Breast epithelium (tissue), 4 donors: ENCODE measurements at places on chromosomes 3 and 15.

DNA sequence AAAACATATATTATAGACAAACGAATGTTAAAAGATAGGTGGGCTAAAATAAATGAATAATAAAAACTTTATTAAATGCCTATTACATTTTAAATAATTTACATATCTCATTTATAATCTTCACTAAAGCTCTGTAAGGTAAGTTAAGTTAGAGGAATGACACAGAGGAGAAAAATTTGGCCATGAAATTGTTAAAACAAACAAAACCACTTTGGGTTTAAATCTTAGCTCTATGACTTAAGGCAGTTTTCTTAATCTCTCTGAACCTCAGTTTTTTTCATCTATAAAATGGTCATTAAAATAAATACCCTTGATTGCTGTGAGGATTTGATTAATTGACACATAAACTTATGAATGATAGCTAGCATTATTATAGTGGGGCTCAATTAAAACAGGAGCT, 404.8 kb upstream of the ATP11B start:
- DNase-seq: no peak

DNA sequence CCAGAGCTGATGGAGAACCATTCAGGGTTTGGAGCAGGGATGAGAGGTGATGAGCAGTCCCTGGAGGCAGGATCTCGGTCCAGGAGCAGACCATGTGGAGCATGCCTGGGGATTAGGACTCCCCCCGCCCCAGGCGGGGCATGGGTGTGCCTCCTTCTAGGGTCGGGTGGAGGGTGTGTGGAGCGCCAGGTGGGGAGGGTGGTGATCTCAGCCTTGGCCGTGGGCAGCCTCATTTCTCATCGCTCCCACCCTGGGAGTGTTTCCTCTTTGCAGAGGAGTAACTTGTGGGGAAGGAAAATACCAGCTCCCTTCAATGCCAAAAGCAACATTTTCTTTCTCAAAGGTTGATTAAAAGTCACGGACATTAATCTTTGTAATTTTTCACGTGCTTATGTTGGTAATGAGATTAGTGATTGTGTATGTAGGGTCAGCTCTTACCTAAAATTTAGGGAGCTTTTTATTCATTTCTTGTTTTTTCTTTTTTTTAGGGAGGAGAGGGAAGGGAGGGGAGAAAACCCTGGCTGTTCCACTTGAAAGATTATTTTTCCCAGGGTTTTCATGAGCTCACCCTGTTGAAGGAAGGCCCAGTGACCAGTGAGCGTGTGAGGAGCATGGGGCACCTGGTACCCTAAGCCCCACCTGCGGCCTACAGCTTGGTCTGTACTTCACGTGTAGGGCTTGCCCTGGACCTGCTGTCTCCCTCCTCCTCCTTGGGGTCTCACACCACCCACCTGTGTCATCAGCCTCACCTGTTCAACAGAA, 11.0 kb downstream of the FBLN2 start:
- no peak for DNase-seq

- no peak for DNase-seq
Measured at GRCh38 chr3:188683032-188683521, 488.7 kb upstream of the TPRG1 start.

DNA sequence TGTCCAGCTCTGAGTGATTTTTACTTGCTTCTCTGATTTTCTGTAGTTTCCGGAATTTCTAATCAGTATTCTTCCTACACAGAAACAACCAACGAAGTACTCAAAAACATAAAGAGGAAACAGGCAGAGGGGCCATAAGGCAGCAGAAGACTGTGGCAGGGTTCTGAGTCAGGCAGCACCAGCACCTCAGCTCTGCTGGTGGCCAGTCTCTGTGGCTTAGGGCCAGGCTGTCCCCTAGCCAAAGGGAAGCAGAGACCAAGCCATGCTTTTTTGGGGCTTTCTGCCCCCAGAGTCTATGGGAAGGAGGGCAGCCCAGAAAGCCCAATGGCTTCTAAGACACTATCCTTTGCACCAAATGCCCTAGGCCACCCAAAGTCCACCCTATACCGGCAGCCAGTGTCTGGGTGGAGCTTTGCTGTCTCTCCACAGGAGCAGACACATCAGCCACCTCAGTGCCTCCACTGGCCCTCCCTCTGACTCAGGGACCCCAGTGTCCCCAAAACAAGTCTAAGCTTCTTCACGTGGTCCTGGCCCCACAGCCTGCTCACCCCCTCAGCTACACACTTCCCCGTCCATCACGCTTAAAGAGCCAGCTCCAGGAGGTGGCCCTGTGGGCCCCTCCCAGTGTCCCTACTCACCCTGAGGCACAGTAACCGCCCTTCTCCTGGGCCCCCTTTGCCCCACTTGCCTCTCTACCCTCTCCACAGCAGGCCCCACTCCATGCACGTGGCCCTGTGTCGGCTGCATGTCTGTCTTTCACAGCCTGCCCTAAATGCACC, 46.2 kb downstream of the CCDC12 start:
- DNase-seq: no peak

DNA sequence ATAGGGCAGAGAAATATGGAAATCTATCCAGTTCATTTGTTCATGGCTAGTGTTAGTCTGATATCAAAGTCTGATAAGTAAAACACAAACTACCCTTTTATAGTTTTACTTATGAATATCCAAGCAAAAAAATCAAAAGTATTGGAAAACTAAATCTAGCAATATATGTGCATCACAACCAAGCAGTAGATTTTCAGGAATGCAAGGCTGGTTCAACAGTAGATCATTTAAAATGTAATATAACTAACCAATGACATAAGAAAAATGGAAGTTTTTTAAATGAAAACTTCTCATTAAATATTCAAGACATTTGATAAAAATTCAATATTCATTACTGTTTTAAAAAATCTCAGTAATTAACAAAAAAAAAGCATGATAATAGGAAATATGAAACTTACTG, 12.8 kb upstream of the AQP9 start:
- DNase-seq: no peak

DNA sequence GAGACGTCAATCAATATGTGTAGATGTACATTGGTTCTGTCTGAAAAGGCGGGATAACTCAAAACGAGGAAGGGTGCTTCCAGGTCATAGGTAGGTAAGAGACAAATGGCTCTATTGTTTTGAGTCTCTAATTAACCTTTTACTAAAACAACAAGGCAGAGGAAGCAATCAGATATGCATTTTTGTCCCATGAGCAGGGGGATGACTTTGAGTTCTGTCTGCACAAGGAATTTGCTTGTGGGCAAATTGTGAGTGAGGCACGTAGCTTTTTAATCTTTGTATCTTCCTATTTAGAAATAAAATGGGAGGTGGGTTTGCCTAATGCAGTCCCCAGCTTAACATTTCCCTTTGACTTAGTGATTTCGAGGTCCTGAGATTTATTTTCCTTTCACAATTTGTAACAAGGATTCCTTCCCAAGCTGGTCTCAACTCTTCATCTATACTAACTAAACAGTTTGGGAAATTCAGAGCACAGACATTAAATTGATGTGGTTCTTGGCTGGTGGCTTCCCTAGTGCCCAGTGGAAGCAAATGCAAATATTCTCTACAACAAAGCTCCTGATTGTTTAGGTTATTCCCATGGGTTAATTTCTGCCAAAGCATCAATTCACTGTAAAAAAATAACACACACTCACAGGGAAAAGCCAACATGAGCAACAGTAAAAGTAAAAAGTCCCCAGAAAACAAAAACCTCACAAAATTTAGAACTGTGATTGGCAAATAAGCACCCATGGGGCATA, 738.8 kb upstream of the SGO1 start:
- no peak for DNase-seq

GRCh38 chr3:59886790-59887189, 837.0 kb upstream of the CFAP20DC start:
- no peak for DNase-seq

GRCh38 chr3:157107037-157107436, 52.9 kb downstream of the CCNL1 start:
- DNase-seq: no peak

DNA sequence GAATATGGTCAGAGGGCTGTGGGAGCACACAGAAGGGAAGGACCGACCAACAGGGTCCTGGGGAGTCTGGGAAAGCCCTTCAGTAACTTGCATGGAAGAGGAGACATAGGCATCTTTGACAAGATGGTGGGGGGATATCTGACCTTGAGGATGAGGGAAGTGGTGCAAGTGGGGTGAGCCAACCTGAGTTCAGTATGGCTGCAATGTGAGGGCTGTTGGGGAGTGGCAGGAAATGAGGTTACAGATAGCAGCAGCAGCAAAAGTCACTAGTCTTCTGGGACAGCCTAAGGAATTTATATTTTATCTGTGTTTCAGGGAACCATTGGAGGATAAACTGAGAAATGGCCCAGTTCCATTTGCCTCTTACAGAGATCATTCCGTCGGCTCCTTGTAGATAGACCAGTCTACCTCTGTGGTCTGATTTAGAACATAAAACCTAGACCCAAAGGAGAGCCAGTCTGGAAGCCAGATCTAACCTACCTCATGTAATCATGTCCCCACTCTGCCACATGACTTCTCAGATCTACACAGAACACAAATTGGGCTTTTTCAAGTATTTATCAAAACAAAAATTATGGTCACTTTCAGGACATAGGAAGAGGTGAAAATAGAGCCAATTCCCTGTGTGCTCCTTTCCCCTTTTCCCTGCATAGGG, 75.6 kb downstream of the ST6GAL1 start:
- no peak for DNase-seq

DNA sequence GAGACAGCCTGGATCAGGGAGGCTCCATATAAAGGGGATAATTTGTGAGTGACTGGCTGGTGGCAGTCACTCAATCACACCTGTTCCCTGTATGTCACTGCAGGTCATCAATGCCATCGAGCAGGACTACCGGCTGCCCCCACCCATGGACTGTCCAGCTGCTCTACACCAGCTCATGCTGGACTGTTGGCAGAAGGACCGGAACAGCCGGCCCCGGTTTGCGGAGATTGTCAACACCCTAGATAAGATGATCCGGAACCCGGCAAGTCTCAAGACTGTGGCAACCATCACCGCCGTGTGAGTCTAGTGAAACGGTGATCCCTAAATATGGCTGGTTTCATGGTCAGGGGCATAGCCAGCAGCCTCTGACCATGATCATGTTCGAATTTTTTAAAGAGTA, 453.2 kb downstream of the EPHB1 start:
- DNase-seq: no peak

- DNase-seq: no peak
Measured at GRCh38 chr3:4950948-4951347, 28.3 kb upstream of the BHLHE40 start.

- DNase-seq: no peak
Measured at GRCh38 chr3:134801204-134801958, 6.3 kb downstream of the EPHB1 start.

- no peak for DNase-seq
Measured at GRCh38 chr3:132854856-132855535, 132.8 kb upstream of the NPHP3 start.

DNA sequence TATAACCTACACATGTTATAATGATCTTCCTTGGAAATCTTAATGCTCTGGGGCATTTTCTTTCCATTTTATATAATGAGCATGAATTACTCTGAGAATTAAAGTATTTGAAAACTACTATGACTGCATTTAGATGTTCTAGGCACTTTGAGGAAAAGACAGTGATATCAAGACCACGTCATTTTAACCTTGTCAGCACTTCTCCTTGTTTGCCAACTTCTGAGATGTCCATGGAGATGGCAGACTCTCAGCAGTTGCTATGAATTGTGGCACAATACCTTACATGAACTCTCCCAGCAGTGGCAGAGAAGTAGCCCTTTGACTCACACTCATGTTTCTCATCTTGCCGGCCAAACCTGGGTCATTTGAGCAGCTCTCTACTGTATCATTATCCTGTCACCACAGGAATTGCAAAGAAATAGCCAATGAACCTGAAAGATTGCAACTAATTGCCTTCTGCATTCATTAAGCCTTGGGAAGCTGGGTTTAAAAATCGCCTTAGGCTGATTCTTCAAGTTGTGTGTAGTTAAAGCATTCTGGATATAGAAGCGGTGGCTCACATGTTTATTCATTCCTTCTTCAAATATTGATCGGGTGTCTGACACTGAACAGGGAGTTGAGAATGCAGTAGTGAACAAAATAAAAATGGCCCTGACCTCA, 272.2 kb upstream of the CFAP20DC start:
- no peak for DNase-seq

- no peak for DNase-seq
Measured at GRCh38 chr3:60992395-60992794, 258.9 kb downstream of the FHIT start.

DNA sequence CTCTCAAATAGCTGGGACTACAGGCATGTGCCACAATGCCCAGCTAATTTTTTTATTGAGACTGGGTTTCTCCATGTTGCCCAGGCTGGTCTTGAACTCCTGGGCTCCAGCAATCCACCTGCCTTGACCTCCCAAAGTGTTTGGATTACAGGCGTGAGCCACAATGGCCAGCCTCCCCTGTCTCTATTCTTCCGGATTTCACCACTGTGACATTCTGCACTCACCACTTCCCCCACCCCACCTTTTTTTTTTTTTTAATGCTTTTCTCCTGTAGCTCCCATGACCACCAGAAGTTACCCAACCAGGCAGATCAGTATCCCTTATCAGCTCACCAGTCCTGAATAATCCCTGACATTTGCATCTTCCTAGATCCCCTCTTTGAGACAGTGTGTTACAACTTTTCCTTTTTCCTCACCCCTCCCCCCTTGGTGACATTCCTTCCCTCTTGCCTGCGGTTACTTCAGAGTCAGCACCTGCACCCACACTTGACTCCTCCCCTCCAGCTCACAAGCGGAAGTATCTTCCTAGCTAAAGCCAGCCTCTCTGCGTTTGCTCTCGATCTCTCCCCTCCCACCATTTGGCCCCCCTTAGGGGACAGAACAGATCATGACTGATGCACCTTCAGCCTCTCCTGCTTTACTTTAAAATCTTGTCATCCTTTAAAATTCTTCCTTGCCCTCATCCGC, 13.5 kb upstream of the ZNF592 start:
- DNase-seq: peak; percentile 61

DNA sequence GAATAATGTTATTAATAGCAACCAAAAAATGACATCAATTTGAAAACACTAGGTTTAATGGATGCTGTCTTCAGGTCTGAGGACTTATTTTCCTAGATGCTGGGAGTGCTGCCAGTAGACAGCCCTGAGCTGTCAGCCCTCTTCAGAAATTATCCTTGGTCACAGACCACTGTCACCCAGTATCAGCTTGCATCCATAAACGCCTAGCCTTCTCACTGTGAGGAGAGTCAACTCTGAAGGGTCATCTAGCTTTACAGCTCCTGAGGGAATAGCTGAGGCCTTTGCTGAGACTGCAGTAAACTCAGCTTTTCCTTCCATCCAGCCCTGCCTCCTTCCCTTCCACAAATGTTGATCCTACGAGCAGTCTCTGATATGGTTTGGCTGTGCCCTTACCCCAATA, 19.4 kb upstream of the MNS1 start:
- no peak for DNase-seq

GRCh38 chr3:18159681-18160080, 265.5 kb downstream of the SATB1 start:
- no peak for DNase-seq

DNA sequence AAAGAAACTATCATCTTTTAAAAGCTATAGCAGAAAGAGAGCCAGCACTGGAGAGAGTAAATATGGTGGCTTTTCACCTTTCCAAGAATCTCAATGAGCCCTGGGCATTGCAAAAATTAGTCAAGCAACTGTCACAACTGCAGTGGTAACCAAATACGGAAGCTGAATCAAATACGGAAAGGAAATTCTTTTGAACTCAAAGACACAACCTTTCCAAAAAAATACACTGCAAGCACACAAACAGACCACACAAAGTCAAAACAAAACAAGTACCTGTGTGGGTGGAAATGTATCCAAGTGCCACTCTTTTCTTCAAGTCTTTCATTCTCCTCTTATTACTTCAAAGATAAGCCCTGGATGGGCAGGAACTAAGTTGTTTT, 17.6 kb downstream of the VGLL4 start:
- DNase-seq: no peak

- DNase-seq: no peak
Measured at GRCh38 chr15:79608066-79608864, 176.1 kb downstream of the MINAR1 start.

- DNase-seq: no peak
Measured at GRCh38 chr15:31100738-31101137, 787 bp downstream of the TRPM1 start.
